ENCODE measurements at places on chromosomes 7 and 10.
A peak's percentile ranks its signal among the peaks of the same experiment; 100 is the strongest.

GRCh38 chr7:105680505-105681187, 99.4 kb upstream of the EFCAB10 start:
- H3K4me3 ChIP-seq, result no peak overlapping the region
- DNase-seq, result no peak
- no peaks in the 10 kb centered on the region for H3K27me3 ChIP-seq

- no peak for DNase-seq
- H3K27me3 ChIP-seq, result no peaks in the 10 kb centered on the region
- peaks cover 8% of the 10 kb centered on the region for H3K4me1 ChIP-seq
- H3K27ac ChIP-seq, result no peak overlapping the region
Measured at GRCh38 chr7:151590071-151590849, 70.6 kb upstream of the RHEB start.

- peaks cover 3% of the 10 kb centered on the region for H3K4me1 ChIP-seq
- no peak overlapping the region for H3K27ac ChIP-seq
- H3K27me3 ChIP-seq, result no peaks in the 10 kb centered on the region
- H3K36me3 ChIP-seq, result no peaks in the 10 kb centered on the region
- peak; percentile 86 for DNase-seq
Measured at GRCh38 chr7:43674559-43675436, 54.5 kb downstream of the COA1 start.

- peak overlapping the region; percentile 63 for H3K27ac ChIP-seq
- DNase-seq, result peak; percentile 48
- H3K4me1 ChIP-seq, result peaks cover 29% of the 10 kb centered on the region
- H3K36me3 ChIP-seq, result no peaks in the 10 kb centered on the region
Measured at GRCh38 chr10:70191161-70191971, 21.1 kb upstream of the SAR1A start.

DNA sequence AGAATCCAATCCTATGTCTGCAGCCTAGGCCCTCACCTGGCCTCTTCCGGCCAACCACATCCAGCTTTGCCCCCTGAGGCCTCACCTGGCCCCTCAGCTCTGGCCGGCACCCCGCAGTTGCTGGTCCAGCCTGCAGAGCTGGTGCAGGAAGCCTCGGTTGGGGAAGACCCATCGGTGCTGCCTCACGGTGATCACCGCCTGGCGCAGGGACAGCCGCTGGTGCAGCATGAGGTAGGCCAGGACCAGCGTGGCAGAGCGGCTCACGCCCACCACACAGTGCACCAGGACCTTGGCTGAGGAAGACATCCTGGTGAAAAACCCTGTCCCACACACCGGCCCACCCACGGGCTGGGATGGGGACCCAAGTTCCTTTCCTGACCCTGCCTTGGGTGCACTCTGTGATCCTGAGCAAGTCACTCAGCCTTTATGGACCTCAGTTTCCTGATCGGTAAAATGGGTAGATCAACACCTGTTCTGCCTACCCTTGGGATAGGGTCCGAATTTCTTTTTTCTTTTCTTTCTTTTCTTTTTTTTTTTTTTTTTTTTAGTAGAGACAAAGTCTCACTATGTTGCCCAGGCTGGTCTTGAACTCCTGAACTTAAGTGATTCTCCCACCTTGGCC, 5.8 kb upstream of the SAMD8 start:
- no peaks in the 10 kb centered on the region for H3K27me3 ChIP-seq
- H3K4me3 ChIP-seq, result no peak overlapping the region
- DNase-seq, result no peak
- no peaks in the 10 kb centered on the region for H3K4me1 ChIP-seq

DNA sequence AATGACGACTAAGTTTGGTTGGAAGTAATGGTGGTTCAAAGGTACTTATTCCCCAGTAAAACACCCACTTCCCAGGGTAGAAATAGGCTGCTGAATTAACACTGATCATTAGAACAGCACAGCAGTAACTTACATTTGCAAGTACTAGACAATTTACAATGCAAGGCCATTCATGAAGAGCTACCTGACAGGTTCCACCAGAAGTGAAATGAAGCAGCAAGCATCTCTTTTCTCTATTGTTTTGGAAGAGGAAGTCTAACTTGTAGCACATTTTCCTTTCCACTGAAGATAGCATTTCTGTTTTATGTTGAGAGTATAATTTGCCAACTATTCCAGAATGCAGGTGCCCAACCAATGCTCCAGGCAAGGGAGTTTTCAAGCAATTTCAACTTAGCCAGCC, 145.9 kb downstream of the CREB5 start:
- H3K4me3 ChIP-seq, result no peak overlapping the region
- H3K4me1 ChIP-seq, result no peaks in the 10 kb centered on the region
- H3K27ac ChIP-seq, result no peak overlapping the region
- no peak for DNase-seq
- H3K27me3 ChIP-seq, result no peaks in the 10 kb centered on the region
- no peaks in the 10 kb centered on the region for H3K36me3 ChIP-seq

GRCh38 chr10:6275022-6275997, 72.6 kb downstream of the PFKFB3 start:
- H3K27me3 ChIP-seq, result no peaks in the 10 kb centered on the region
- H3K36me3 ChIP-seq, result no peaks in the 10 kb centered on the region
- peak; percentile 99 for DNase-seq
- peak overlapping the region; percentile 78 for H3K27ac ChIP-seq

GRCh38 chr7:108463613-108464012, 7.4 kb upstream of the NRCAM start:
- peaks cover 3% of the 10 kb centered on the region for H3K27me3 ChIP-seq
- no peaks in the 10 kb centered on the region for H3K4me1 ChIP-seq
- no peak for DNase-seq
- no peaks in the 10 kb centered on the region for H3K36me3 ChIP-seq
- no peak overlapping the region for H3K4me3 ChIP-seq

GRCh38 chr10:22959950-22960349, 32.1 kb downstream of the ARMC3 start:
- H3K27ac ChIP-seq, result no peak overlapping the region
- no peaks in the 10 kb centered on the region for H3K36me3 ChIP-seq
- no peak overlapping the region for H3K4me3 ChIP-seq
- no peaks in the 10 kb centered on the region for H3K27me3 ChIP-seq

GRCh38 chr7:36406156-36406555, 16.5 kb downstream of the ANLN start:
- H3K4me1 ChIP-seq, result peaks cover 2% of the 10 kb centered on the region
- H3K27me3 ChIP-seq, result no peaks in the 10 kb centered on the region
- H3K27ac ChIP-seq, result no peak overlapping the region
- H3K36me3 ChIP-seq, result peaks cover 4% of the 10 kb centered on the region
- no peak overlapping the region for H3K4me3 ChIP-seq

GRCh38 chr10:101005869-101006567, 6.4 kb downstream of the LZTS2 start:
- no peak for DNase-seq
- no peaks in the 10 kb centered on the region for H3K27me3 ChIP-seq
- peaks cover 44% of the 10 kb centered on the region for H3K36me3 ChIP-seq
- peaks cover 26% of the 10 kb centered on the region for H3K4me1 ChIP-seq
- H3K27ac ChIP-seq, result no peak overlapping the region

GRCh38 chr10:7457478-7458316, 46.9 kb upstream of the SFMBT2 start:
- no peak overlapping the region for H3K4me3 ChIP-seq
- no peaks in the 10 kb centered on the region for H3K4me1 ChIP-seq
- no peak overlapping the region for H3K27ac ChIP-seq
- H3K27me3 ChIP-seq, result no peaks in the 10 kb centered on the region
- no peak for DNase-seq
- no peaks in the 10 kb centered on the region for H3K36me3 ChIP-seq

DNA sequence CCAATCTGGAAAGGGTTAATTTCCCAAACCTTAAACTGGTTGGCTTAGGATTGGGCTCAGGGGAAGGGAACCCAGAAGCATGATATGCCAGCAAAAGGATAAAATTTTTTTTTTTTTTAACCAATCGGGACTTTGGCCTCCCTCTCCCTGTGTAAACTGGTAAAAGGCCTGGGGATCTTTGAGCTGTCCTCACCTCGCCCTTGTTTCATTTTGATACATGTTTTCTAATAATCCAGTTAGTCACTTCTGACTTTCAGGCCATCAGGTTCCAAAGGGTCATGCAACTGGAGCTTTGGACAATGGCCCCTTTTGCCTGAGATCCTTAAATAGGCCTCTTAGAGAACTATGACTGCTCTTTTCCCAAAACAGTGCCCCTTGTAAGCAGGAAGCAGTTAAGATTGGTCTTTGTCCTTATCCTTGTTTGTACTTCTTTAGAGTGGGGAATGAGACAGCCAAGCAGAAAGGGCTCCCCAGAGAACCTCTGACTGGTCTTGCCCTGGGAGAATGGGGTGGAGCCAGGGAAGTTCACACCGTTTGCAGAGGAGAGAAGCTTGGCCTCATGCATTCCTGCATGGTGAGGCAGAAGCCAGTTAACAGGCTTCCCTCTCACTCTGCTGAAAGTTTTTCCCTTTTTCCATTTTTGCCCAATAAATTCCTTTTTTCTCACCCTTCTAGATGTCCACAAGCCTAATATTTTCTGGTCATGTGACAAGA, 424.2 kb upstream of the CNTNAP2 start:
- H3K27me3 ChIP-seq, result no peaks in the 10 kb centered on the region
- H3K4me3 ChIP-seq, result no peak overlapping the region
- no peaks in the 10 kb centered on the region for H3K4me1 ChIP-seq
- no peak for DNase-seq
- H3K36me3 ChIP-seq, result no peaks in the 10 kb centered on the region

DNA sequence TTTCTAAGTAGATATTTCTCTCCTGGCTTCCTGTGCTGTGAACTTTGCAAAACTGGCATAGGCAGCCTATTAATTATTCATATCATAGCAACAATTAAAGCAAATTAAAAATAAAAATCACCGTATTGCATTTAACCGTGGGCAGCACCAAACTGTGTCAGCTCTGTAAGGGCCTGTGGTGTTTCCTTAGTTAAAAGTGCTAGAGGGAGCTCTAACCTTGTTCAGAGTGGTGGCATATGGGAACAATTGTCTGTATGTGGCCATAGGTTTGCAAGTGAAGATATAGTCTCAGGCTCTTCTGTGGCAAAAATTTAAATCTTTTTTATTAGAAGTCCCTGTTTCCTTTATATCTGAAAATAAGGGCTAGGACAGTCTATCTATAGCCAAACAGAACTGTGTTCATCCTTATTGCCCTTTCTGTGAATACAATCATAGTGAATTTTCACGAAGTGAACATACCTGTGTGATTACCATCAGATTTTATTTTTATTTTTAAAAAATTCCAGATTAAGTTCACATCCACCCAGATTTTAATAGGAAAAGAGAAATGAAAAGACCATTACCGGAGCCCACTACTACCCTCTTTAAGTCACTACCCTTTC, 92.6 kb downstream of the POLL start:
- no peaks in the 10 kb centered on the region for H3K36me3 ChIP-seq
- H3K4me3 ChIP-seq, result no peak overlapping the region
- no peaks in the 10 kb centered on the region for H3K4me1 ChIP-seq
- no peaks in the 10 kb centered on the region for H3K27me3 ChIP-seq

- H3K27me3 ChIP-seq, result no peaks in the 10 kb centered on the region
- H3K27ac ChIP-seq, result no peak overlapping the region
- DNase-seq, result peak; percentile 35
- no peaks in the 10 kb centered on the region for H3K4me1 ChIP-seq
Measured at GRCh38 chr10:43623351-43623750, 17.1 kb downstream of the ZNF485 start.

GRCh38 chr10:5041471-5042023, 37.9 kb upstream of the AKR1C2 start:
- no peak for DNase-seq
- H3K4me3 ChIP-seq, result no peak overlapping the region
- H3K36me3 ChIP-seq, result no peaks in the 10 kb centered on the region
- no peaks in the 10 kb centered on the region for H3K27me3 ChIP-seq

GRCh38 chr7:158353606-158354570, 233.7 kb downstream of the PTPRN2 start:
- H3K4me3 ChIP-seq, result no peak overlapping the region
- no peaks in the 10 kb centered on the region for H3K27me3 ChIP-seq
- no peak overlapping the region for H3K27ac ChIP-seq
- DNase-seq, result no peak
- H3K36me3 ChIP-seq, result no peaks in the 10 kb centered on the region

DNA sequence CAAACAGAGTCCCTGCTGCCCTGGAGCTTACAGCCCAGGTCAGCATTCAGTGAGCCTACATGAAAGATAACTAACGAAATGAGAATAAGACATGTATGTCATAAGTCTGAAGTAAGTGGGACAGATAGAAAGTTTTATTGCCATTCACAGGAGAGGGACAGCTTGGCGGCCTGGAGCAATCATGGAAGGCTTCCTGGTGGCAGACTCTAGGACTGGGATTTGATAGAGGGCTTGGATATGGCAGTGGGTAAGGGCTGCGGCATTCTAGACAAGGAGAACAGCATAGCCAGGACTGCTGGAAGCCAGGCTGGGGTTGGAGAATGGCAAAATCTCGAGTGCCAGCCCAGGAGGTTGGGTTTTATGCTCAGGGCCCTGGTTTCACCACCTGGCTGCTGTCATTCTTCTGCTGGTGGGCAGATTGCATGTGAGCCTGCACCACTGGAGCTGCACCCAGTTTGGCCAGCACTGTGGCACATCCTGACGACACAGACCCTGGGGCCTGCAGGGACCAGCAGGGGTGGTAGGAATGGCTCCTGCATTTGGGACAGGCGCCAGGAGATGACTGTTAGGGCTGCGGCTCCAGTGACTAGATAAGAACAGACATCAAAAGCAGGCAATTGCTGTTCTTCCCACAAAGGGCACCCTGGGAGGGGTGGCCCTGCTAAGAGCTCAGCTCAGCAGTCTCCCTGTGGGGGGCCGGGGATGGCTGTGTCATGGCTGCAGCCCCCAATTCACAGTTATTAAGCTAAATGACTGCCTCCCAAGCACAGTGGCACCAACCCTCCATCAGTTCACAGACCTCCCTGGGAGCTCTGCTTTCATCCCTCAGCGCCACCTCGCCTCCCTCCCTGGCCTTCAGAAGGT, 161.1 kb downstream of the RPS24 start:
- no peak overlapping the region for H3K4me3 ChIP-seq
- DNase-seq, result peak; percentile 43
- H3K36me3 ChIP-seq, result no peaks in the 10 kb centered on the region

- no peaks in the 10 kb centered on the region for H3K27me3 ChIP-seq
- H3K36me3 ChIP-seq, result no peaks in the 10 kb centered on the region
- no peak overlapping the region for H3K4me3 ChIP-seq
- peak; percentile 99 for DNase-seq
Measured at GRCh38 chr10:24385776-24386175, 176.8 kb downstream of the KIAA1217 start.
